ENCODE measurements at places on chromosomes 13 and 19.

DNA sequence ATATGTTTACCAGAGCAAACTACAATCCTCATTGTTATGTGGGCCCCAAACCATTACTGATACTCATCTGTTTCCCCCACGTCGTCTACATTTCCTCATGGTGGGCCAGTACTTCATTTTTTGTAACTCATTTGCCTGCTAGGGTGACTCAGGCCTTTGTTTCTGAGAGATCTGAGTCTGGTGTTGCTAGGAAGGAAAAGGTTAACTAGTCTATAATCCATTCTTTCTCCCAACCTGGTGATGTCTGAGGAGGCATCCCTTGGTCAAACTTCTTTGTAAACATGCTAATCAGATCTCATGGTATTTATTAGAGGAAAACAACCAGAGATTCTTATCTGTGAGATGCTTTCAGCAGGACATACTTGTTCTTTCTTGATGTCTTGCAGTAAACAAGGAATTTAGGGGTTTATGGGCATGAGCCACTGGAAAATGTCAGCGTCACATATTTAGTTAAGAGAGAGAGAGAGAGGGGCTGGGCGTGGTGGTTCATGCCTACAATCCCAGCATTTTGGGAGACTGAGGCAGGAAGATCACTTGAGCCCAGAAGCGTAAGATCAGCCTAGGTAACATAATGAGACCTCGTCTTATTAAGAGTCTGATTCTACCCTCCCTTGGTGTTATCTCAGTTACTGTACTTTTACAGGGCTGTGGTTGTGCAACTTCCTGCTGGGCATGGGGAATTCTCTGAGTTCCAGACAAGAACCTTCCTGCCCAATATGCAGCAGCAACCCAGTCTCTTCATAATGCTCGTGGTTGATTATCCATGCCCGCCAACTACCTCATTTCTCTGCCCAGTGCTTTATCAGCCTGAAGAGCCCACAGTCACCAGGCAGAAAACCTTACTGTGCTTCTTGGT lies 9.7 kb upstream of the DPRX start:
- DNase-seq, result no peak

GRCh38 chr19:23470873-23471545 lies 75.7 kb upstream of the ZNF91 start:
- peak; percentile 16 for DNase-seq

GRCh38 chr19:45733160-45733810 lies at the start of gene MEIOSIN:
Gene MEIOSIN, plus strand, starts transcription at chr19:45733439. Its CDS starts 1,938 bp downstream, at chr19:45735377.
- no peak for DNase-seq

GRCh38 chr19:18846862-18847548 lies 15.2 kb downstream of the UPF1 start:
- DNase-seq, result peak; percentile 87

- DNase-seq, result no peak
Observed at GRCh38 chr13:26596458-26596857, 39.0 kb downstream of the WASF3 start.

DNA sequence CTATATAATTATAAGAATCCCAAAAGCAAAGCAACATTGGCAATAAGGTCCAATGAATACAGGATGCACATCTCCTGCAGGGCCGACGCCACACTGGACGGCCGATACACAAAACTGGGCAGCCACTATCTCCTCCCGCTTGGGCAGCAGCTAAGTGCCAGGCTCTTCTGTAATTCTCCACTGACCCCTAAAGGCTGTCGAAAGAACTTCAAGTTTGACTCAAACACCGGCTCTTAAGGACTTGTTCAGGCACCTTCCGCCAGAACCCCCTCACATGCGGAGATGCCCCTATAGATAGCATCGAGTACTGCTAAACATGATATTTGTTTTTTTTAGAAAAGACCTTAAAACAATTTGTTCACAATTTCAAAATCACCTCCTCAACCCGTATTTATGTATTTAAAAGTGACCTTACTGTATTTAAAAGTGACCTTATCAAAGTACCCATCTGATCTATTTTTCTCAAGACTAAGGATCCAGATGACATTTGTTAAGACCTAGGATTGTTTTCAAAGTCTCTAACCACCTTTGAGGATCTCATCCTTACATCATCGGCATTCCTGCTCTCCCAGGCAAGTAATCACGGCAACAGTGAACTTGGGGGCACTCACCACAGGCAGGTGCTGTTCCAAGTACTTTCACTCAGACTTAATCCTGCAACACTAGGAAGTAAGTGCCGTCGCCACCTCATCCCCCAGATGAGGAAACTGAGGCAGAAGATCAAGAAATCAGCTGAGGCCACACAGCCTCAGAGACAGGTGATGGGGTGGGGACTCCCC lies 77.8 kb downstream of the TUBGCP3 start:
- peak; percentile 53 for DNase-seq

All from WTC11 (cell line).